Endothelial cell (in vitro differentiated cells): ENCODE measurements at places on chromosomes 2 and 18.

DNA sequence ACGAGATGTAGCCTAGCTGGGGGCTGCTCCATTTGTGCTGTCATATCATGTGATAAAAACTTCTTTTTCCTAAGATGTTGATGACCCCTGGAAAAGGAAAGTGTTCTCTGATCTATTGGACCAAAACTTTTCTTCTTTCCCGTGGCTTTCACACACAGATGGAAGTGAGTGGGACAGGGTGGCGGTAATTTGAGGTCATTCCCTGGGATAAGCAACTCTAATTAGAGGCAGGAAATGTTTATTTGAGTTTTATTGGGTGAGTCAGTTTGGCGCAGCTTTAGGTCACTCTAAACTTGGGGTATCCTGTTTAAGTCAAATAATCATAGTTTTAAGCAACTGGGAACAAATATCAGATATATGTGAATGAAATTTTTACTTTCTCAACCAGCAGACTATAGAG lies 221.0 kb upstream of the EPAS1 start:
- no peak for DNase-seq

- no peak for DNase-seq
These were observed 117.4 kb upstream of the ITGB6 start for GRCh38 chr2:160317181-160318099.

DNA sequence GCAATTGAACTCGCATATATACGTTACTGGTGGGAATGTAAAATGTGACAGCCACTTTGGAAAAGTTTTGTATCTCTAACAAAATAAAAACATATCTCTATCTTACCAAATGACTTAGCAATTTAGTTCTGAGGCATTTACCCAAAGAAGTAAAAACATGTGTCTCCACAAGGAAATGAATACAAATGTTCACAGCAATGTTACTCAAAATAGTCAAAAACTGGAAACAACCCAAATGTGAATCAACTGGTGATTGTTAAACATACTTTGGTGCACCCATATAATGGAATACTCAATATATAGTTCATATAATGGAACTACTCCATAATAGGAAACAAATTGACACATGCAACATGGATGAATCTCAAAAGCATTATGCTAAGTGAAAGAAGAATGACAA lies 70.4 kb upstream of the DNER start:
- no peak for DNase-seq

GRCh38 chr2:29063056-29063455 lies 11.3 kb downstream of the PCARE start:
- DNase-seq, result no peak

DNA sequence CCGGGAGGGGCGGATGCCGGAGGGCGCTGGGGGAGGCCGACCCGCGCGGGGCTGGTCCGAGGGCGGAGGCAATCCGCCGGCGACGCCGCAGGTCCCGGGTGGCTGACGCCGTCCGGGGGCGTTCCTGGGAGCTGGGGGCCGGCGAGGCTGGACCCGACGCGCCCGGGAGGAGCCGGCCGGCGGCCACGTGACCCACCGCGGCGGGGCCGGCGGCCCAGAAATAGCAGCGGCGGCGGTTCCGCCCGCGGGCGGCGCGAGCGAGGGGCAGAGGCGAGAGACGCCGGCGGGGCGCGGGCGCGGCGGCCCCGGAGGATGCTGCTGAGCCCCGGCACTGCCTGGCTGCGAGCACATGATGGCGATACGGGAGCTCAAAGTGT lies at the start of gene RAB31:
Gene RAB31, plus strand, starts transcription at position 245 of the 377 bp plus-strand sequence. Its CDS starts 105 bp downstream, at position 350.
- DNase-seq, result peak; percentile 62

- DNase-seq, result no peak
These were observed 105.9 kb downstream of the LBH start for GRCh38 chr2:30336978-30337841.

DNA sequence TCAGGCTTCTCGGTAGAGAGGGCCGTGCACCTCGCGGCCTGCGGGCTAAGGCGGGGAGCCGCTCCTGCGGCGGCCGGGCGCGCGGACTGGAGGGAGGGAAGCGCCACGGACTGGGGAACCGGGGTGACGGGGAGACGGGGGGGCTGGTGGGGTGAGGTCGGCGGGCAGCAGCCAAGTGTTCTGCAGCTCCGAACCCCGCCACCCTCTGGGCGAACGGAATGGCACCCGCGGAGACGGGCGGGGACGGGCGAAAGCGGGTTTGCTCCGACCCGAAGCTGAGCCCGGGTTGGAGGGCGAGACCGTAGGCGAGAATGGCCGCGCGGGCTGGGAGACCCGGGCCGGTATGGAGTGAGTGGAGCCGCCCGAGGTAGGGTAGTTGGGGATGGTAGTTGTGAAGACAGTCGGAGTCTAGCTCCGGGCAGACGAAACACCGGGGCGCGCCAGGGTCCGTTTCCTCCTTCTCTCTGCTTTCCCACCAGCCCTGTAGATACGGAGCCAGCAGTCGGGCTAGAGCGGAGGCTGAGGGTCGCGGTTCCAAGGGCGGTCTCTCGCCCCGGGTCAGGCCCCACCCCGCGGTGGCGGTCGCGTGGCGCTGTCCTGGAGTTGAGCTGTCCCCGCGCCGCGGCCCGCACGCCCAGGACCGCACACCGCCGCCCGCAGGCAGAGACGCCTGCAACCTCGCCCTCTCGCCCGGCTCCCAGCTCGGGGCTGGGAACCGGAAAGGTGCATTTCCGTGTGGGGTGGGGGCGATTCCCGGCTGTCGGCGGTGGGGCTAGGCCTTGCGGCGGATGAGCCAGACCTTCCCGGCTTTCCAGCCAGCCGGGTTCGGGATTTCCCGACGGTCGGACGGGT lies 160.3 kb upstream of the SIX2 start:
- peak; percentile 78 for DNase-seq

GRCh38 chr18:45014047-45014501 lies 333.4 kb downstream of the SETBP1 start:
- DNase-seq, result no peak

- no peak for DNase-seq
These were observed 31.5 kb upstream of the HAAO start for GRCh38 chr2:42823744-42824453.

DNA sequence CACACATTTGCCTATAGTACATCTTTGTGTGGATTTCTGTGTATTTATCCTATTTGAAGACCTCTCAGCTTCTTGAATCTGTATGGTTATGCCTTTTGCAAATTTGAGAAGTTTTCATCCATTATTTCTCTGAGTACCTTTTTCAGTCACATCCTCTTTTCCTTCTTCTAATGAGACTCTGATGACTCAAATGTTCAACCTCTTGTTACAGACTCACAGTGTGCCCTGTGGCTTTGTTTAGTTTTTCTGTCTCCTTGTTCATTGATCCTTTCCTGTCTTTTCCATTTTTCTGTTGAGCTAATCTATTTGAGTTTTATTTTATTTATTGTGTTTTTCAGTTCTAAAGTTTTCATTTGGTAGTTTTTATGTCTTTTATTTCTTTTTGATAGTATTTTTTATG lies 87.0 kb upstream of the LRP1B start:
- no peak for DNase-seq

- DNase-seq, result no peak
These were observed 364.8 kb upstream of the GALNT5 start for GRCh38 chr2:156892467-156893281.

- DNase-seq, result no peak
These were observed 30.6 kb downstream of the CYB5A start for GRCh38 chr18:74261053-74261713.

DNA sequence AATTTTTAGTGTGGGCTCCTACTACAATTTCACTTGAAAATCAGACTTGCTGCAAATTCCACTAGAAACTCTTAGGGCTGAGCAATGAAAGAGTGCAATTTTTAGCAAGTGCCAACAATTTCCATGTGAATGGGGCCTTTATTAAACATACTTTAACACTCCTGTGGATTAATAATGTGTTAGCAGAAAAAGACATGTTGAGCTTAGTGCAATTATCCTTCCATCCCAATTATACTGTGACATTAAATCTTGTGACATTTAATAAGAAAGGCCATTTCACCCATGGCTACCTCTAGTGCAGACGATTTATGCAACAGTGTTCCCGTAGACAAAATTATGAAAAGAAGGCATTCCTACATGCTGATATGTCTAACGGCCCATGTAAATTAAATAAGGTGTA lies 639.7 kb downstream of the STK39 start:
- no peak for DNase-seq

DNA sequence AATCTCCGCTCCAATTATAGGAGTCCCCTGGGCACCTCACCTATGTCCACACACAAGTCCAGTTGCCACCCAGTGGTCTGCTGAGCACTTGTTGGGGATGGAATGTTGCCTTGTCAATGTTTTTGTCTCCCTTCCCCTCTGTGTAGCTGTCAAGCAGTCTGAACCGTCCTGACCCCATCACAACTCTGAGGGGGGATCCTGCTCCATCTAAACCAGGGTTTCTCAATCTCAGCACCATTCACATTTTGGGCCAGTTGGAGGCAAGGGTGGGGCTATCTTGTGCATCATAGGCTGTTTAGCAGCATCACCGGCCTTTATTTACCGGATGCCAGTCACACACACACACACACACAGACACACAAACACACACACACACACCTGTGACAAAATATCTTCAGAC lies 53.0 kb downstream of the CYP26B1 start:
- DNase-seq, result no peak

- DNase-seq, result no peak
These were observed 41.9 kb downstream of the BMPR2 start for GRCh38 chr2:202418027-202418426.

DNA sequence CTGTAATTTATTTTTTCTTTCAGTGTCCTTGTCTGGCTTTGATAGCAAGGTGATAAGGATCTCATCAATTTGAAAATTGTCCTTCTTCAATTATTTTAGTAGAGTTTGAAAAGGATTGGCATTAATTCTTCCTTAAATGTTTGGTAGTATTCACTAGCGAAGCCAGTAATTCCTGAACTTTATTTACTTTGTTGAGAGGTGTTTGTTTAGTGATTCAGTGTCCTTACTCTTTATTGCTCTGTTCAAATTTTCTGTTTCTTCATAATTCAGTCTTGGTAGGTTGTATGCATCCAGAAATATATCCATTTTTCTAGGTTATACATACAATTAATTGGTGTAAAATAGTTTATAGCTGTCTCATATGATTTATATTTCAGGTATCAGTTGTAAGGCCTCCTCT lies 676.7 kb upstream of the POU3F3 start:
- DNase-seq, result no peak

DNA sequence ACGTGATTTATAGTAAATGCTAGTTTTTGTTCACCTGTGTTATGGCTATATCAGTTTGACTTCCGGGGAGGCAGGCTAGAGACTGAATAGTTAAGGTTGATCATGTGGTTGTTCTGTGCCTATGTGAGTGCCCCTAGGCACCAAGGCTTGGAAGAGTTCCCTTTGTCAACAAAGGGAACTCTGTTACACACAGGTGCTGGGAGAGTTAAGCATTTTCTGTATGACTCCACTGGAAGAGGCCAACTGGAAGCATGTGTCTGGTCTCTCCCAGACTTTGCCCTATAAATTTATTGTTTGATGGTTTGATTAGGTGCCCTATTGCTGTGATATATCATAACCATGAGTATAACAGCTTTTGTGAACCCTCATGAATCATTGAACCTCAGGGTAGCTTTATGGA lies 63.8 kb downstream of the ARL6IP6 start:
- no peak for DNase-seq

GRCh38 chr2:122061206-122061605 lies 305.8 kb downstream of the TSN start:
- DNase-seq, result no peak

DNA sequence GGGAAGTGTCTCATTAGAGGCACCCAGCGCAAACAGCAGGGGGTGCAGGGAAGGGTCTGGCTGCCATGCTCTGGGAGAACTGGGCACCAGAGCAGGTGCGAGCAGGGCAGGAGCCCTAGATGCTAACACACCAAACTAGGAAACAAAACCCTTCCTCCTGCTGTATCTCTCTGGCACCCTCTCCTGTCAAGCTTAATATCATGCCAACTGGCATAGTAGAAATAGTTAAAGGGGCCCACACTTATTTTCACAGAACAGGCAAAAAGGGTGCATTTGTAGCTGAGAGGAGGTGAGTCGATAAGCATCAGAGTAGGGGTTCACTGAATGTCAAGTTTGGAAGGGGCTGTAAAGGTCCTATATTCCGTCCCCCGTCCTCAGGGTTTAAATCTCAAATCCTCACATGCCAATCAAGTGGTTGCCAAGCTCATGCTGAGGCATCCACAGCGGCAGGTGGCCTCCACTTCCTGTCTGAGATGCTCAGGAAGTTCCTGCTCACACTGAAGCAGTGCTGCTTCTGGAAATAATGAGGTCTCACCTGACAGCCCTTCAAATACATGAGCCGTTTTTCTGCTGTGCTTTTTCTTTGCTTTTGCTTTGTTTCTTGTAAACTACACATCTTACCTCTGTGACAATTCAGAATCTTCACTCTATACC lies 14.9 kb upstream of the ACKR3 start:
- no peak for DNase-seq

GRCh38 chr18:50429207-50429948 lies 54.5 kb downstream of the SKA1 start:
- DNase-seq, result peak; percentile 26

DNA sequence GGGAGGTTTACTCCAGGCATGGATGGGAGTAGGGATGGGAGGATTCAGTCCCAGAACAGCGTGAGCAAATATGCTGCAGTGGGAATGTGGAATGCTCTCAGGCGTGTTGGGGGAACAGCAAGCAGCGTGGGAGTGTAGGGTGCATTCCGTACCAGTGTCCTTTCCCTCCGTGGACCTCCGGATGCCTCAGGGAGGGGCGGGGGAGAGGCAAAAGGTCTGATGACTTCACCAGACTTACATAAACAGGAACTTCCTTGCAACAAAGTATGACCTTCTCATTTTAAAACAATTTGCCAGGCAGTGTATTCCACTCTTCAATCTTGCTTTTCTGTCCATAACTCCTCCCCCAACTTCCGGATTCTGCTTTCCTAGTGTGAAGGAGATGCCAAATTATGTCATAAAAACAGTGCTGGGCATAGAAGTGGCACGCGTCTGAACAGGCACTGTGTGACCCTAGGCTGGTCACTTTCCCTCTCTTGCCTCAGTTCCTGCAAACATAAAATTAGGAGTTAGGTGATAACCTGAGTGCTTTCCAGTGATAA lies 36.9 kb downstream of the RPL37A start:
- no peak for DNase-seq

GRCh38 chr2:234643407-234643806 lies 146.5 kb upstream of the ARL4C start:
- no peak for DNase-seq

DNA sequence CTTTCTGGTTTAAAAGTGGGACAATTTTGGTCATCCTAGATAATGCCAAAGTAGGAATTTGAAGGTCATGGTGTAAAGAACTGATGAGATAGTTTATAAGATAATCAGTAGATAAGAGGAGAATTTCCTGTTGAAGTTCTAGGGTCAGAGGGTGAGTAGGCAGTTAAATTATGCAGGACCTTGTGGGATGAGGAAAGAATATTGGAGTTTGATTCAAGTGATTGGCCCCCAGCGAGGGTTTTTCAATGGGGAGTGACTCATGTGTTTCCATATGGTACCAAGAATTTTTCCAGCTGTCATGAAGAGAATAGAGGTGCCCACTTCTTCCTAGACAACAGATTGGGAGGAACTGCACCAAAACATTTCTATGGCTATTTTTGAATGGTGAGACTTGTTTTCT lies 940.2 kb upstream of the ZEB2 start:
- DNase-seq, result no peak

DNA sequence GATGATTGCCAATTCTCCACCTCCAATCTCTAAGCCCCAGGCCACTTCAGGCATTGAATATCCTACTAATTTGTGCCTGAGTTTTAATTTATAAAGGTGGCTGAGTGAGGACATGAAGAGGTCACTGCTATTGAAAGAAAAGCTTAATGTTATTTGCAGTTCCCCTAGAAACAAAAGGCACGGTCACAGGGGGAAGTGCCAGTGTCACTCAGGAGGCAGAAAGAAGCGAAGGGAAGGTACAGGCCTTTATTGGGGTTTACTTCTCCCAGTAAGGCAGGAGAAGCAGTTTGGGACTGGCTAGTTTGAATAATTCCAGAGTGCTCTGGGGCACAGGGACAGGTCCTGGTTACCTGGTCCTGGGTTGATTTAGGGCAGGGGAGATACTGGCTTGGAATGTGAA lies 1.7 kb upstream of the ABHD1 start:
- no peak for DNase-seq
